ENCODE measurements at places on chromosomes 6 and 20.

- DNase-seq, result no peak
Measured at GRCh38 chr6:127539272-127539671, 20.1 kb upstream of the MTCL3 start.

DNA sequence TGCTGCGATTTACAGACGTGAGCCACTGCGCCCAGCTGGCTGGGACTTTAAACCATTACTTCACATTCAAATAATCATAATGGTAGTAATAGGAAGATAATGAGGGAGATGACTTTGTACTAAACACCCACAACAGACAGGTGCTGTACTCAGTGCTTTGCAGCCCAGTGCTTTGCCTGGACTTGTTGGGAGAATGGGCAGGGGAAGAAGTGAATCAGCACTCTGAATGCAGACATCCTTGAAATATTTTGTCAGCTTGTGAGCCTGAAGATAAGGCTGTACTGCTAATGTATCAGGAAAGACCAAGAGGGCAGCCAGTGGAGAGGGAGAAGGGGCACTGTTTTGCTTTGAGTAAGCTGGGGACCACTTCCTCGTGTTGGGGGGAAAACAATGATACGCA, 17.4 kb downstream of the NKX2-2 start:
- DNase-seq, result no peak

- no peak for DNase-seq
Measured at GRCh38 chr20:25285856-25286798, 38.2 kb downstream of the PYGB start.

GRCh38 chr6:155968921-155969320, 513.3 kb upstream of the NOX3 start:
- DNase-seq, result no peak

DNA sequence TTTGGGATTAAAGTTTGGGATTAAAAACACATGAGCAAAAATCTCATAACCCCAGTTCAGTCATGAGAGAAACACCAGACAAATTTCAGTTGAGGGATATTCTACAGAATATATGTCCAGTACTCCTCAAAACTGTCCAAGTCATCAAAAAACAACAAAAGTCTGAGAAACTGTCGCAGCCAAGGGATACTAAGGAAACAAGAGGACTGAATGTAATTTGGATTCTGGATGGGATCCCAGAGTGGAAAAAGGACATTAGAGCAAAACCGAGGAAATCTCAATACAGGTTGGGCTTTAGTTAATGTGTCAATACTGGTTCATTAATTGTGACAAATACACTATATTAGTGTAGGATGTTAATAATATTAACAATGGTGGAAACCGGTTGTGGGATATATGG, 219.3 kb downstream of the BCKDHB start:
- no peak for DNase-seq

DNA sequence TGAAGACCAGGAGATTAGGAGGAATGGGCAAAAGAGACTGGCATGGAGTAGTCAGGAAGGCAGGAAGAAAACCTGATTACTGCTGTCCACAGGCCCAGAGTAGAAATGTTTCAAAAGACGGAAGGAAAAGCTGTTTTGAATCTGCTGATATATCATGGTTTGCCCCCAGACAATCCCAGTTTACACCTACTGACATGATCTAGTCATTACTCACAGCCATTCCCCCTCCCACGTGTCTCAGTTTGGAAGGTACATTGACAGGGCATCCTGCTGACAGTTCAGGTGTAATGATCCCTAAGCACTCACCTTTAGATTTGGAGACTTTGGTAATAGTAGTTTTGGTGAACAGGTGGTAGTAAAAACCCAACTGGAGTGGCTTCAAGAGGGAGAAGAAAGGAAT, 9.8 kb upstream of the TXNDC5 start:
- no peak for DNase-seq

- no peak for DNase-seq
Measured at GRCh38 chr6:113651120-113651519, 206.0 kb upstream of the MARCKS start.

- DNase-seq, result no peak
Measured at GRCh38 chr20:47521059-47521808, 19.5 kb downstream of the NCOA3 start.

GRCh38 chr20:62816884-62817873, at the start of gene COL9A3:
COL9A3 (plus strand) TSS chr20:62817050; CDS start chr20:62817065, 15 bp downstream.
- no peak for DNase-seq

DNA sequence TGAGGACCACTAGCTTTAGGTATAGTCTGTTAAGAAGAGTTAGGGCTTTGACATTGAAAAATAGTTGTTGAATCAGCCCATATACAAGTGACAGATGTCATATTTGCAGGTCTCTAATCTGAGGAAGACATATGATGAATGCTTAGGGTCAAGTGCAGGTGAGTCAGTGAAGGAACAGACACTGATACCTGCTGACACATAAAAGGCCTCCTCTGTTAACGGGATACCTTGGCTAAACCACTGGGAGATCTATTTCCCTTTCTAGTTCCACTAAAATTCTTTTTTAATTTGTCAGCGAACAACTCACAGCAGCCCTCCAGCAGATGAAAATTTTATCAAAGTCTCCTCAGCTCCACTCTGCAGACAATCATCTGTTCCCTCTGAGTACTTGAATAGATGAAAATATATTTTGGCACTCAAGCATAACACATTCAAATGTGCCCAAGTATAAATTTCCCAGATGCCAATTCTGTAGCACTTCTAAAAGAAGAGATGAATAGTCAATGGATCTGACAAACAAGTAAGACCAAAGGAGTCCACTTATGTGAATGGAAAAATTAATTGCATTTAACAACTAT, 154.0 kb downstream of the KIF16B start:
- no peak for DNase-seq

DNA sequence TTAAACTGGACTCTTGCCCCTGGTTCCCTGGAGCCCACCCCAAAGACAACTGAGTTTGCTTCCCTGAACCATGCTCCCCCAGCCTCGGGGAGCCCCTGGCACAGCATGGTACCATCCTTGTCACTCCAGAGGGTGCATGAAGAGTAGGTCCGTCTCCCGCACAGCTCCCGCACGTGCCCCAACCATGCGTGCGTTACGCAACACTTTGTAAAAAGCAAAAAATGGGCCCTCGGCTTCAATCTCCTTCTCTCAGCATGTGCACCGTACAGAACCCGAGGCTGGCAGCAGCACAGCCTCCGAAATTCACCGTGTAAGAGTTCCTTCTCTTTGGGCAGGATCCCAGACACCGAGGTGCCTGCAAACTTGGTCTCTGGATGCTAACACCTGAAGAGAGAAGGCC, 5.6 kb downstream of the PMEPA1 start:
- DNase-seq, result no peak

- DNase-seq, result no peak
Measured at GRCh38 chr6:21181866-21182265, 411.7 kb upstream of the SOX4 start.

DNA sequence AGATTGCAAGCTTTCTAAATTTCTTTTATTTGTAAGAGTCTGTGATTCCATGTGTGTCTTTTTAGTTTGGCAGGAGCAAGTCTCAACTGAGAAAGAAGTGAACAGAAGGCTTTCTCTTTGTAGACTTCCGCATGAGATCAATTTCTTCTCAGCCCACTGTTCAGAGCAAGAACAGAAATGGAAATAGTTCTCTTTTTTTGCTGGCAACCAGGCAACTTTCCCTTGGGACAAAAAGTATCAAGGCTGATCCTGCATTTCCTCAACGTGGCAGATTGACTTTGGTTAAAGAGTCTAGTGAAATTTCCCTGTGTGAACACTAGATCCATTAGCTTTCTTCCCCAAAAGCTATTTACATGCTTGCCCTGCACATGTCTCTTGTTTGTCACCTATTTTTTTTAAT, 46.8 kb upstream of the JAG1 start:
- DNase-seq, result no peak

- no peak for DNase-seq
Measured at GRCh38 chr6:43949551-43949991, 177.7 kb downstream of the MRPL14 start.

DNA sequence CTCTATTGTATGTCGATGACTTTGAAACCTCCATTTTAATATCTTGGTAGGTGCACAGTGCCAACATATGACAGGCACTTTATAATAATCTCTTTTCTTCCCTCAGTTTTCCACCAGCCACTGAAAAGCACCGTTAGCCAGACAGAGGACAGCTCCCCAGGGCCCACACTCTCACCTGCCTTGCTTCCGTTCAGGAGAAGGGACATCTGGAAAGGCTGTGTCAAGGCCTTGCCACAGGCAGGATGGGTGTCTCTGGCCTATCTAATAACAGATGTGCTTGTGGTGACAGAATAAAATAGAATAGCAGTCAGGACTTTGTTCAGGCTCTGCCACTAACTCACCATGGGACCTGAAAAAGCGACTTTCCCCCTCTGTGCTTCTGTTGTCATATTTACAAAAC, 75.5 kb upstream of the CCDC167 start:
- DNase-seq, result no peak

DNA sequence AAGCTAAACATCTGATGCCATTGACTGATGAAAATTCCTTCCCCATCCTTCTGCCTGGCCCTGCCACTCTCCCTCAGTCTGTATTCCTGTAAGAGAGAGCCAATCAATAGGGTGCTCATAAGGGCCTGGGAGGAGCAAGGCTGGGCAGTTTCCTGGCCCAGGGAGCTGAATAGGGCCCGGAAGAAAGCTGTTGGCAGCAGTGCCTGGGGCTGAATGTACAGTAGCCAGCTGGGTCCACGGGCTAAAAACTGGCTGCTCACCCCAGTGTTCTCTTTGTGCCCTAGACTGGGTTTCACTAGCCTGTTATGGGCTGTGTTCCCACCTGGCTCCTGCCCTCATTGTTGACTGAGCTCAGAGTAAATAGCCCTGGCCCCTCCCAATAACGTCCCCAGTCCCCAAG, 1.7 kb upstream of the WFDC2 start:
- DNase-seq, result no peak

DNA sequence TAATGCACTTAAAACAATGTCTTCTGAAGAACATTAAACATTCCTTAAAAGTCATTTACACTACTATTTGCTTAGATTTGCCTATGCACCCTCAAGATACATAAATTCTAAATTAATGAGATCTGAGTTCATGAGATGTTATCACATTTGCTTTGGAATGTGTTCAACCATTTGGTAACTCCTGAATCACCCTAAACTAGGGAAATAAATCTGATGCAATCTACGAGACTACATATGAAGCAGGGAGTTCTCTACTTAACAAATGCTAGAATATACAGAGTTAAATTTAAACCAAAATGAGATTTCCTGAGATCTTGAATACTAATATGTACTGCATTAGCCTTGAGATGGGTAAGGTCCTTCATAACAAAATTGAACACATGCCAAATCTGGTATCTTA, 170.1 kb downstream of the CLIC5 start:
- DNase-seq, result no peak

- DNase-seq, result no peak
Measured at GRCh38 chr6:170296423-170296745, 5.5 kb upstream of the DLL1 start.

- DNase-seq, result no peak
Measured at GRCh38 chr6:42315259-42315990, 97.8 kb upstream of the MRPS10 start.

DNA sequence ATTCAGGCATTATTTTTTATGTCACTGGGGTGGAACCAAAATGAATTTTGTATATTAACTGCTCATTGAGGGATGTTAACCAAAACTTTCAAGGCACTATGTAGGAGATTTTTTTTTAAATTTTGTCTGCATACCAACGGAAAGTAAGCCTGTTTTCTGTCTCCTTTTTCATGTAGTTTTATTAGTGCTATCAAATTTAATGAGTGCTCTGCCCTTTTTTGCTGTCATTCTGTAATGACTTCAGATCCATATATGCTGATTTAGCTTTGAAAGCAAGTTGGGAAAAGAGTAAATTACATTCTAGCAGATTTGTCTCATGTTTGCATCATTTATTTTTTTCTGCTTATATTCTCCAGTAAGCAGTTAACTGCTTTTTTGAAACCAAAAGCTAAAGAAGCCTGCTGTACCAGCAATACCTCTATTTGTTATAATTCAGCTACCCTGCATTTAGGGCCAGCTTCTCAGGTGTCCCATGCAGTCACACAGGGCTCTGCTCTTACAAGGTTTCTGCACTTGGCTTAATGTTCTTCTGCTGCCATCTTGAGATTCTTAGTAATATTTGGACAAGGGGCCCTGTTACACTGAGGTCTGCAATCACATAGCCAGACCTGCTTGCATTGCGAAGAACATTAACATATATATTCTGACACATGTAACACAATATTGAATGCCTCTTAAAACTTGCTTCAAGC, 429.0 kb downstream of the UTRN start:
- DNase-seq, result no peak

- DNase-seq, result no peak
Measured at GRCh38 chr6:6221787-6222535, 98.5 kb downstream of the F13A1 start.

DNA sequence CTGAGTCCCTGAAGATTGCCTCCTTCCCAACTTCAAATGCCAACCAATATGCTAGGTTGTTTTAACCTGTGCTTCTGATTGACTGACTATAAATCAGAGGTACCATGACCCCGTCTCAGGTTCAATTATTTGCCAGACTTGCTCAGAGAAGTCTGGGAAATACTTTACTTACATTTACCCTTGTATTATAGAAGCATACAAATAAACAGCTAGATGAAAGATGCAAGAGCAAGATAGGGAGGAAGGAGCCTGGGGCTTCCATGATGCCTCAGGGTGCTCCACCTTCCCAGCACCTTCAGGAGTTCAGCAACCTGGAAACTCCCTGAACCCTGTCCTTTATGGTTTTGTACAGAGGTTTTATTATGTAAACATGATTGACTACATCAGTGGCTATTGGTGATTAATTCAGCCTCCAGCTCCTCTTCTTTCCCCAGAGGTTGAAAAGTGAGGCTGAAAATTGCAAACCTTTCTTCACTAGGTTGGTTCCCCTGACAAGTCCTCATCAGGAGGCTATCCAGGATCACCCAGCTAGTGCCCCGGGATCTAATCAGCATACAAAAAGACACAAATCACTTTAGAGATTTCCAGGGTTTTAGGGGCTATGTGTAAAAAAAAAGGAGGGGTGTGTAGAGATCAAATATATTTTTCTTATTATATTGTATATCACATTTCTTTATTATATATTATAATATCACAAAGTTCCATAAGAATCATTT, 547.7 kb downstream of the EPM2A start:
- DNase-seq, result no peak

- DNase-seq, result no peak
Measured at GRCh38 chr6:96743496-96743895, 93.8 kb downstream of the GPR63 start.

- DNase-seq, result no peak
Measured at GRCh38 chr6:113442040-113442439, 415.1 kb upstream of the MARCKS start.

GRCh38 chr6:13916230-13916944, 8.4 kb upstream of the RNF182 start:
- DNase-seq, result no peak

DNA sequence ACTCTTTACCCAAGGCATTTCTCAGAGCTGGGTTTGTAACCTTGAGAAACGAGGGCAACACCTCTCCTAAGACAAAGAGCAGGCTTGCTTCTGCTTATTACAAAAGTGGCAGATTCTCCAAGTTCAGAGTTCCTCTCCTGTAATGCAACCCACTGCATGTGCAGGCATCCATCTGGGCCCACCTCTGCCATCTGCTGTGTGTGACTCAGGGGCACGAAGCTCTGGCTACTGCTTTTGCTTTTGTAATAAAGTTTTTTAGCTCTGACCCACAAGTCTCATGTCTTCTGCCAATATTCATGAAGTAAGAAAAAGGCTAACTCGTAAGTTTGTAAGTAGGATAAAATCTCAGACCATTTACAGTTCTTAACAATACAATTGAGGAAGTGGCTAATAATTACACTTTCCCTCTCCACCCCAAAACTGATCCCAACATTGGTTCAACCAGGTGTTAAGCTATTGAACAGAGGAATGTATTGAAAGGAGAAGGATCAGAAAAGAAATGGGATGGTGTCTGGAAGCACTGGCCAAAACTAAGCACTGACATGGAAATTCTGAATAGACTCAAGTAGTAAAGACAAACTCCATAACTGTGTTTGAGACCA, 51.7 kb upstream of the SMLR1 start:
- DNase-seq, result no peak
